Stimulated activated CD4-positive, alpha-beta T cell treated with anti-CD3 and anti-CD28 coated beads, Interleukin-15, amount 100 ng/mL, for 1 hour (primary cell): ENCODE measurements at places on chromosomes 7 and 10.

DNA sequence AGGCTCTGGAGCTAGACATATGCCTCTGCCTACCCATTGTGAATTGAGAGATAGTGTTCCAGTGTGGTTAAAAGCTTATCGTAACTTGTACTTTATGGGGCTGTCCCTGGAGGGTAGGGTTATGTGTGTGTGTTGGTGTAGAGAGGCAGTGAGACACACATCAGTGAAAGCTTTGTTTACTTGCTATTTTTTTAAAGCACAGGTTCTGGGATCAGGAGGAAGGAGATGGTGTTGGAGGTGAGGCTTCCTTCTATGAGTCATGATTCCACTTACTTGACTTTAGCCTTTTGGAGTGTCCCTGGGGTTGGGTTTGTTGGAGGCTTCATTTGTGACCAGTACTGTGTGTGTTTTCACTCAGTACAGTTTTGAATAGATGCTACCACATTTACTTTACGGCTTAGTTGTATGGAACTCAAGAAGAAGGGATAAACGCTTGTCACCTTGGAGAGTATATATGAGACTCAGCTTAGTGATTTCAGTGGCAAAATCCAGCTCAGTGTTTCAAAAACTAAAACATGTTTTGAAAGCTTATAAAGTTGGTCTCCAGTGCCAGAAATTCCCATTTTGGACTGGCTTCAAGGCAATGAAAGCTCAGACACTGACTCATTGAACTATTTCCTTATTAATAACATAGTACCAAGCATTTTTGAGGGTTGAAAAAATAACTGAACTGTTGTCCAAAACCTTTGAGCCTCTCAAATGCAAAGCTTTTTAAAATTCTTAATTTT, 106.2 kb downstream of the PLXDC2 start:
- no peak for DNase-seq

DNA sequence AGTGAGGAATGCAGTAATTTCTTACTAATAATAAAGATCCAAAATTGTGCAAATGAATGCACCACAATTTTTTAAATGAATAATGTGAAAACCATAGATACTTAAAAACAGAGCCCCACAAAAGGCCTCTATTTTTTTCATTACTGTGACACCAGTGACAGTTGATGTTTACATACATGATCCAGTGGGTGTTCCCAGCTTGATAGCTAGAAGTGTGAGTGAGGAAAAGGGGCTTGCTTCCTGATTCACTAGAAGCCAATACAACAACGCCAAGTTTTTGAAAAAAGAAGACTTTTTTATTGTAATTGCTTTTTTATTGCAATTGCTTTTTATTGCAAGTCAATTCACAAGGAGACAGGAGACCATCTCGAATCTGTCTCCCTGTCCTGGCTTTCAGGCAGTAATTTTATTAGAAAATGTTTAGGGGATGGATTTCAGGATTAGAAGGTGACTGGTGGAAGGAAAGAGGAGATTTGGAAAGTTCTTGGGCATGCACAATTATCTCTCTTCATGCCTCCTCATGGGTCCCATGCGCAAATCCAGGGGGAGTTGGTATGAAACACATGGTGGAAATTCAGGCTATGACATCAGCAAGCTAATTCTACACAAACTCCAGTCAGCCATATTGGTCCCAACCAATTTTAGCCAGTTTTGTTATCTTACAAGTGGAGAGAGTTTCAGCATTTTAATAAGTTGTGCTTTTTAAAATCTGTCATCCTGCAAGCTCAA, 44.4 kb upstream of the ZNF438 start:
- DNase-seq = no peak

DNA sequence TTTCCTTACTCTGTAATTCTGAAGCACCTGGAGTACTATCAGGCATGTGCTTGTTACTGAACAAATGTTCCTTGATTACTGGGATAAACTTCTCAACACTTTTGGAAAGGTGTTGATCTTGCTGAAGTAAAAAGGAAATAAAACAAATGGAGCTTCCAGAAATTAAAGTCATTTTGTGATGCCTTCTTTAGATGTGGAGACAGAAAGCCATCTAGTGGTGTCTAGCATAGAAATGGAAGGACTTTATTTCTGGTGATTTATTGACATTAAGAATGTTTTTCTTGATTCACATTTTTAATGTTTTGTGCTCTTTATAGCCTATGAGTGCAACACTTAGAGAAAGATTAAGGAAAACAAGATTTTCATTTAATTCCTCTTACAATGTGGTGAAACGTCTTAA, 1.4 kb downstream of the SFR1 start:
- DNase-seq = no peak

- no peak for DNase-seq
Measured at GRCh38 chr7:130494431-130494858, 2.6 kb downstream of the MEST start.

DNA sequence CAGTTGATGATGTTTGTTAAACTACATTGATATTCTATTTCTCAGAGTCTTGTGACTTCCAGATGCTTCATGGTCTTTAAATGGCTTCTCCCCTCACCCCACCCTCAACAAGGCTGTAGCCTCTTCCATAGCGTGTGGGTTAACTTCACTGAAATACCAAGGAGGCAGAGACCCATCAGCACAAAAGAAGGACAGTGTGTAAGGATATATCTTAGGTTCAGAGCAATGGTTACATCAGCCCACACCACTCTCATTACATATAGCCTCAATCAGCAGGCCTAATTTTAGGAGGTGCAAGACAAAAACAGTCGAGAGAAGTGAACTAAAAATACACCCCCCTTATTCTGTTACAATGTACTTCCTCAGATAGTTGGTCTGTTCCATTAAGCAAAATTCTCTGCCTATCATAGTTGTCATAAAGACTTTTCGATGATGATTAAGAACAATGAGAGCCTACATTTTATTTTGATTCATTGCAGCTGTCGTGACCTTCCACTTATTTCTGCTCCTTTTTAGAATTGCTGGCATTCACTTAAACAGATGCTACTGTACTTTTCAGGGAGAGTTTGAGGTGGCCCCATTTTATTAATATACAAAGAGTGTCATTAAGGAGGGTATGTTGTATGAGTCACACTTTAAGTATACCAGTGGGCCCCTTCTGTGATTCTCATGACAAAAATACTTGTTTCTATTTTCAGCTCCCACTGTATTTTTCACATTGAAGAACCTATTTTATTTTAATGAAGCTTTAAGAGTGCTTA, 52.1 kb downstream of the WIPF3 start:
- DNase-seq = no peak

DNA sequence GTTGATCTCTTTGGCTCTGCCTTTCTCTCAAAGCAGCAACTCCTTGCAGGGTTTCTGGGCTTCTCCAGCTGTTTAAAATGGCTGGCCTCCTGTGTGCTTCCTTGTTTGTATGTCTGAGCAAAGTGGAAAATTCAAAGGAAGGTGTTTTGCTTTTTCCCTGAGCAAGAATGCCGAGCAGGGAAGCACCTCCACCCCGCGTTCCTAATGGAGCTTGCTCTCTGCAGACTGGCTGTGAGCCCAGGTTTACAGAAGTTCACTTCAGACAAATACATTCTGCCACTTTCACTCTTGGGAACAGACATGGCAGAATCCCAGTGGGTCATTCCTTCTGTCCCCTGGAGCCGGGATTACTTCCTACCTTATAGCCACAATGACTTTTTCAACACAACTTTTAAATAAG, 181.8 kb upstream of the AGK start:
- no peak for DNase-seq

DNA sequence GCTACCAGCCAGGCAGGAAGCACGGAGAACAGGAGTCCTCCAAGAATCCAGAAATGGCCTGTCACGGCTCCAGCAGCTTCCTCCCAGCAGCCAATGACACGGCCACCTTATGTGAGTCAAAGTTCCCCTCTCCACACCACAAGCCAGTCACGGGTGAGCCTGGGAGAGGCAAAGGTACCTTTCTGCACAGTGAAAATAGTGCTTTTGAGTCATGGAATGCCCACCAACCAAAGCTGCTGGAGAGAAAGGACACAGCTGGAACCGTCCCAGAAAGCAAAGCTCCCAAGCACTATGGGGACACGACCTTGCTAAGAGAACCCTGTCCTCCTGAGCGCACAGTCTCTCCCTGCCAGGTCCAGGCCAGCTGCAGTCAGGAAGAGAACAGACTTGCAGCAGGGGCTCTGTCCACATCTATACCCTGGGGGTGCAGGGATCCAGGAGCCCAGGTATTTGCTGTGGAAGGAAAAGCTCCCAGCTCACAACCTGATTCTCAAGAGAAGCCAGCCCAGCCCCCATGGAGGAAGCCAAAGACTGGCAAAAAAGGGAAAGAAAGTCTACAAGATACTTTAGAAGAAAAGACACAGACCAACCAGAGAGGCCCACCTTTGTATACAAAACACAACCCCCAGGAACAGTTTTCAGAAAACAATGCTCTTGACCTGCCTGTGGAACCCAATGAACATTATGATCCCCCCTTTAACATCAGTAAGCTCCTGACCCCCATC, 24.4 kb downstream of the C10orf71 start:
- DNase-seq = no peak

DNA sequence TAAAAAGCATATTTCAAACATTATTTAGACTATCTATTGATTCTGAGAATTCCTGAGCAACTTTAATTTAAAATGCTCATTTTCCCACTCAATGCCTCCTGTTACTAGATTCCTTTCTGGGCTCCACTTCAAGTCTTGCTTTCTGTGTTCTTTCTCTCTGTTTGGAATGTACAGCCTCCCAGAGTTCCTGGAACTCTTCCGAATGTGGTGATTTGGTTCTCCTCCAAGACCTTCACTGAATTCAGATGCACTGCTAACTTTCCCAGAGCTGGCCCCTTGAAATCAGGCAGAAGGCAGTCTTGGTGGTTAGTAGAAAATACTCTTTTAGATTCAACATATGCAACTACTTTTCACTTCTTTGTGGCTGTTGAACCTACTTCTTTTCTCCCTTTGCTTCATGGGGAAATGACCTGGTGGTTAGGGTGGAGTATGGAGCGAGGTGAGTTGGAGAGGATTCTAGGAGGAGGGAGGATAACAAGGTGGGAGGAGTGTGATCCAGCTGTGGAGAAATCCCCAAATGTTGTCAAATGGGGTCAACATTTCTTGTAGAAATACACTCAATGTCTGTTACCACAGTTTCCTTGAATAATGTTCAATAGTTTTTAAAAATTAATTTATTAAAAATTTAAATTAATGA, 27.9 kb upstream of the CCDC7 start:
- no peak for DNase-seq

DNA sequence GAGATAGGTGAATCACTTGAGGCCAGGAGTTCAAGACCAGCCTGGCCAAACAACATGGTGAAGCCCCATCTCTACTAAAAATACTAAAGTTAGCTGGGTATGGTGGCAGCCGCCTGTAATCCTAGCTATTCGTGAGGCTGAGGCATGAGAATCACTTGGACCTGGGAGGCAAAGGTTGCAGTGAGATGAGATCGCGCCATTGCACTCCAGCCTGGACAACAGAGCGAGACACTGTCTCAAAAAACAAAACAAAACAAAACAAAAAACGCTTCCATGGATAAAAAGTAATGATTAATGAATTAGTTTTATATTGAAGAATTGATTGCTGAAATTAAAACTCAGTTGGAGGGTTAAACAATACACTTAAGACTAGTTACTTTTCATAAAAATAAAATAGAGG, 32.3 kb downstream of the KLHDC10 start:
- no peak for DNase-seq

DNA sequence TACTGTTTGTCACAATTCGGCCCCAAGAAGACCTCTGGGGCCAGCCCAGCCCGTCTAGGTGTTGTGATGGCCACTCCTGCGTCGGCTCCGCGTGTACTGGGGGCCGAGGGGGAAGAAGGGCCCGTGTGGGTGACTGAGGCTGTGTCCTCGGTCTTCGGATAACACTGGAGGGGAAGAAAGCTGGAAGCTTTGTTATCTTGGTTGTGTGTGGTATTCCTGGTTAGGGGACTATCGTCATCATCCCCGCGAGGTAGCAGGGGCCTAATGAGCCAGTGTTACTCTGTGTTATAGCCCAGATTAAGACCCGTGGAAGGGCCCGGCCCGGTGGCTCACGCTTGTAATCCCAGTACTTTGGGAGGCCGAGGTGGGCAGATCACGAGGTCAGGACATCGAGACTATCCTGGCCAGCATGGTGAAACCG, 854 bp downstream of the MTG1 start:
- no peak for DNase-seq

DNA sequence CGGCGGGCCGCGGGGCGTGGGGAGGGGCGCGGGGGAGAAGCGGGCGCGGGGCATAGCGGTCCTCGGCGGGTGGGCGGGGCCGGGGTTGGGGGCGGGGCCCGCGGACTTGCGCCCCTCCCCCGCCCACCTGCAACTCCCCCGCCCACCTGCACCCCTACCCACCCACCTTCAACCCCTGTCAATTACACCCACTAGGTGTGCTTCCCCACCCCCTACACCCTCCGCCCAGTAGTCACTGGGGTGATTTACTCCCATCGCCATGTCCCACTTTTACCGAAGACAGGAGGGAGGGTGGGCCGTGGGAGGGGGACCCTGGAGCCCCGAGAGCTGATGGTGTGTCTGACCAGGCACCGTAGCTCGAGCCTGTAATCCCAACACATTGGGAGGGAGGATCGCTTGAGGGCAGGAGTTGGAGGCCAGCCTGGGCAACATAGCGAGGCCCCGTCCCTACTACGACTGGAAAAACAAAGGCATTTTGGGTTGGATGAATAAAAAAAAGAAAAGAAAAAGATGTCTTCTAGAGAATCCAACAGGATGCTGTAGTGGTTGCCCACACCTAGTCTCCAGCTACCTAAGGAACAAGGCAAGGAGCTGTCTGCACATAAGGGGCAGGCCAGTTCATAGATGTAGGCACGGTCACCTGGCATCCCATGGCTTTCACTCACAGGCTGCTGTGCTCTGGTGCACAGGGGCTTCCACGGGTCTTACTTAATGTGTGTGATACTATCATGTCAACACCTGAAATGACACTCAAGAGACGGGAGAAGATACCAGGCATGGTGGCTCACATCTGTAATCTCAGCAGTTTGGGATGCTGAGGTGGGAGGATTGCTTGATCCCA, 761 bp downstream of the KCTD7 start:
- no peak for DNase-seq

DNA sequence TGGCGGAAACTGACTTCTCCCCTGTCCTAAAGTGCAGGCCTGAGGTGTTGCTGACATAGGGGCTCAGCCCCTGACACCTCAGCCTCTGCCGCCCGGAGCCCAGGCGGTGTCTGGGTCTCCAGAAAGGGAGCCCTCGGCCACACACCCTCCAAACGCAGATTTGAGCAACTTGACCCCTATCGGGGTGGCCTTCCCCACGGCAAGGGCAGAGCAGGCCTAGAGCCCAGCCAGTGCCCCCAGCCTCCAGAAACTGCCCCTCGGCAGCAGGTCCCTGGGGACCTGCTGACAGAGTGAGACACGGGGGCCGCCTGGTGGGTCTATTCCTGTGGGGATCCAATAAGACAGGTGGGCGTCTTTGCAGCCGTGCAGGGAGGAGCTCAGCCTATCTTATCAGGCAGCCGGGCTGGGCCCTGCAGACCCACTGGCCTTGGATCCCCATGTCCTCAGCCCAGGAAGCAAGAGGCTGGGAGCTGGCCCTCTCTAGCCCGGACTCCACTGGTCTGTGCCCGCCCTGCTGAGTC, 11.0 kb downstream of the TMEM184A start:
- no peak for DNase-seq

GRCh38 chr10:106947643-106948042, 216.9 kb downstream of the SORCS1 start:
- no peak for DNase-seq
